Activated CD4-positive, alpha-beta T cell treated with anti-CD3 and anti-CD28 coated beads, Interleukin-2, amount 10 ng/mL, durations not matched to agents 24 days and 14 days (primary cell): ENCODE measurements at places on chromosomes 11 and 22.
A peak's percentile ranks its signal among the peaks of the same experiment; 100 is the strongest.

- peaks cover 25% of the 10 kb centered on the region for H3K36me3 ChIP-seq
- H3K27me3 ChIP-seq = no peaks in the 10 kb centered on the region
- H3K4me3 ChIP-seq = peak overlapping the region; percentile 84
- peak overlapping the region; percentile 77 for H3K27ac ChIP-seq
Observed at GRCh38 chr11:64802370-64803157, 450 bp downstream of the MAP4K2 start.

DNA sequence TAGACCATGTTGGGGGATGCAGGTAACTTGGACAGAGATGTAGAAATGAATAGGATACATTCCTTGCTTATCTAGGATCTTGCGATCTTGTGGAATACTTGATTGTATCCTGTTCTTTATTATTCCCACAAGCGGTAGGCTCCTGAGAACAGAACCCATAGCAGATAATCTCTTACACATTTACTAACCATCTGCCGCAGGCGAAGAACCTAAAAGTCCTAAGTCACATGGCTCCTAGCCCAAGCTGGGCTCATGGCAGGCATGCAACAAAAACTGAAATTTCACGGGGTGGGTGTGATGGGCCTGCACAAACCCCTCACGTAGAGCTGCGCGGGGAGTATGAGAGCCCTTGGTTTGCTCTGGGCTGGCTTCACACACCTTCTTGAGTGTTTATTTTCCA, 177.4 kb upstream of the NECTIN1 start:
- peaks cover 8% of the 10 kb centered on the region for H3K27me3 ChIP-seq
- no peaks in the 10 kb centered on the region for H3K4me1 ChIP-seq
- H3K4me3 ChIP-seq = no peak overlapping the region
- DNase-seq = no peak
- no peaks in the 10 kb centered on the region for H3K36me3 ChIP-seq

DNA sequence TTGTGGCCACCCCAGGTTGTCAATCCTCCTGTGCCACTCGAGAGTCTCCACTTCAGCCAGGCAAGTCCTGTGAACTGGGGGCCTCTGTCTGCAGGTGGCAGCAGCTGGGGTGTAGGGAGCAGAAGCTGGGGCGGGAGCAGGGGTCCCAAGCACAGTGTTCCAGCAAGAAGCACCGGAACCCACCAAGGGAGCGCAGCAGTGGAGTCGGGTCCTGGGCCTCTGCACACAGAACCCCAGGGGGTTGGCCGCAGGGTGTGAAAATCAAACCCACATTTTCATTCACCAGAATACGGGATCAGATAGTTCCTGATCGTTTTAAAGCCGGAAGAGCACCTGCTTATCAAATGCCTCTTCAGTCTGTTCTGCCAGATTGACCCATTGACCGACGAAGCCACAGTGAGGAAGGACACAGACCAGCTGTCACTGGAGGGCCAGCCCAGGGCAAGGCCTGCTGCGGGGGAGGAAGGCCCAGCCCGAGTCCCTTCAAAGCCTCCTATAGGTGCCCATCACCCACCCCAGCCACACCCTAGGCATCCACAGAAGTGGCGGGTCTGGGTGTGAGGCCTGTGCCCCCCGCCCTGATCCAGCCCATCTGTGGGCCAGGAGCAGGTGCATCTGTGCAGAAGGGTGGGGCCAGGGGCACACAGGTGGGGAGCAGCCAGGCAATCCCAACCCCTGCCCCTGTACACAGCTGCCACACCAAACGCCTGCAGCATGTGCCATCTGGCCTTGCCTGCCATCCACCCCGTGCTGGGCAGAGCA, 34.1 kb downstream of the RSPH14 start:
- H3K27me3 ChIP-seq = no peaks in the 10 kb centered on the region
- no peak overlapping the region for H3K4me3 ChIP-seq
- no peaks in the 10 kb centered on the region for H3K4me1 ChIP-seq

DNA sequence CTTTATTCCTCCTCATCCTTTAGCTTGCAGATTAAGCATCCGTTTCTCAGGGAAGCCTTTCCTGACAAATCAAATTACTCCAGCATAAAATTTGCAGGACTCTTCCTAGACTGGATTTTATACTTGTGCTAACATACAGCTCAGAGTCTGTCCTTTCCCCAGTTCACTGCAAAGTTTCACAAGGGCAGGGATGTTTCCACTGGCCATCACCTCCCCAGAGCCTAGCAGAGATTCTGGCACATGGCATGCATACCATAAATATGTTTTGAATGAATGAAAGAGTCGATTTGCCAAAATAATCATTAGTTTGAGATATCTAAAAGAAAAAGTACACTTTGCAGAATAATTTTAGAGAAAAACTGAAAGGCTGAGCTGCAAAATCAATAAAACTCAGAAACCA, 10.6 kb downstream of the MSANTD4 start:
- peaks cover 14% of the 10 kb centered on the region for H3K4me1 ChIP-seq
- no peak for DNase-seq
- peaks cover 61% of the 10 kb centered on the region for H3K36me3 ChIP-seq
- no peak overlapping the region for H3K4me3 ChIP-seq

- DNase-seq = no peak
- H3K27me3 ChIP-seq = no peaks in the 10 kb centered on the region
- no peak overlapping the region for H3K4me3 ChIP-seq
Observed at GRCh38 chr11:5713695-5714094, 22.6 kb upstream of the OR56B1 start.

- H3K4me1 ChIP-seq = no peaks in the 10 kb centered on the region
- DNase-seq = no peak
- no peak within 1 kb of the TSS for H3K4me3 ChIP-seq
- H3K27me3 ChIP-seq = no peaks in the 10 kb centered on the region
Observed at GRCh38 chr11:117290809-117291396, at the start of gene BACE1-AS. TSS of gene BACE1-AS (plus strand) at chr11:117291346.

- H3K4me1 ChIP-seq = no peaks in the 10 kb centered on the region
- no peak overlapping the region for H3K4me3 ChIP-seq
- H3K27me3 ChIP-seq = no peaks in the 10 kb centered on the region
- no peak overlapping the region for H3K27ac ChIP-seq
Observed at GRCh38 chr11:59380263-59381059, 21.8 kb downstream of the OR5AN1 start.
